DMS79 (cell line): ENCODE measurements at places on chromosomes 3 and 15.
A peak's percentile ranks its signal among the peaks of the same experiment; 100 is the strongest.

GRCh38 chr3:128504533-128504915, 11.5 kb upstream of the GATA2 start:
- DNase-seq: no peak

DNA sequence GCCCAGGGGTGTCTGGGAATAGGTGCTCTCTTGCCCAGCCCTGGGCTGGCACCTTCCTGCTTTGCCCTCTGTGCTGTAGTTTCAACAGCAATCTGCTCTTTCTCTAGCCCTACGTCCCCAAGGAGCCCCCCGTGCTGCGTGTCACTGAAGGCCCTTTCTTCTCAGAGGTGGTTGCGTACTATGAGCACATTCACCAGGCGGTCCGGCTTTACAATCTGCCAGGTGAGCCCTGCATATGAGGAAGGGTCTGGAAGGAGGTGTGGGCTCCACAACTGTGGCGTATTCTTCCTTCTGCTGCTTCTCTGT, 9.6 kb downstream of the MAN2A2 start:
- DNase-seq: no peak

DNA sequence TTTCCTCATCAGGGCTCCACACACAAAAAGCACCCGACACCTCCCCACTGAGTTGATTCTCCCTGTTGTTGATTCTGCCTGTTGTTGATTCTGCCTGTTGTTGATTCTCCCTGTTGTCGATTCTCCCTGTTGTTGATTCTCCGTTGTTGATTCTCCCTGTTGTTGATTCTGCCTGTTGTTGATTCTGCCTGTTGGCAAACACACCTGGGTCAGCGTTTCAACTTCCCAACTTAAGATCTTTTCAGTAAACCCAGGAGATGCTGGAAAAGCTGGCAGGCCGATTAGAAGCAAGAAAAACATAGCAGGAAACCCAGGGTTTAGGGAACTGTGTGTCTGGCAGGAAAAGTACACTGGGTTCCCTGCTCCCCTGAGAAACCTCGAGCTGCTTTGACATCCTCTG, 47.9 kb downstream of the TNK2 start:
- no peak for DNase-seq

DNA sequence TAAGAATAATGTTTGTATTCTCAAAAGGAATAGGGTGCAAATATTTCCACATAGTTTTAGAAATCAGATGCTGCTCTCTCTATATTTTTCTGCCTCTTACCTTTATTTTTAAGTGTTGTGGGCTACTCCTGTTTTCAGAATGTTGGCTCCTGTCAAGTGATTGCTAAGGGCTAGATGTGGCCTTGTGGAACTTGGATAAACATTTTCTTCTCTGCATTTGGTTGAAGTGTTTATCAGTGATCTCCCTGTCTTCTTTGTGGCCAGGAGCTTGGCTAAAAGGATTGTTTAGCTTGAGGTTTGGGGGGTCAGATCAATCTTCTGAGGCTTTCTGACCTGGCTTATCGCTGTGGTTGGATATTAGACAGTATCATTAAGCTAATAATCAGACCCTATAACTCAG, 112.6 kb downstream of the TCF12 start:
- DNase-seq: peak; percentile 2

- no peak for DNase-seq
Measured at GRCh38 chr3:37139567-37140052, 34.8 kb downstream of the LRRFIP2 start.

GRCh38 chr15:78382114-78382880, 42.1 kb downstream of the CRABP1 start:
- DNase-seq: no peak

DNA sequence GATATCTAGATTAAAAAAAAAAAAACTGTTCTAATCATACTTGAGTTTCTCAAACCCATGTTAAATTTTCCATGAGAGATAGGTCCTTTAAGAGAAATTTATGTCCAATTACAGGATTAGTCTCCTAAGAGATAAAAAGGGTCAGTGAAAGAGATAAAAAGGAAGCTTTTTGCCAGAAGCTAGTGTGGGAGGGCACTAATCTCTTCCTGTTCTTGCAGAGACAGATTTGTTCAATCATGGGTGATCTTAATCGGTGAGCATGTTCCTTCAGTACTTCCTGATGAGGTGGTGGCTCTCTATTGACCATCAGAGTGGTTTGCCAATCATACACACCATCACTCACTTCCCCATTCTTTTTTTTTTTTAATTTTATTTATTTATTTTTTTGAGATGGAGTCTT, 16.9 kb upstream of the LPP start:
- DNase-seq: no peak
